ENCODE measurements at places on chromosomes 12 and 14. TPM values are rescaled to one million over a fixed set of nuclear protein-coding genes. Genes with fewer than 3 reads are reported as not detected.

The GZMB gene
- not detected for total RNA-seq

The ERP29 gene
- total RNA-seq, result 134 TPM

The MDGA2 gene
- not detected for total RNA-seq

The NGB gene
- not detected for total RNA-seq

The PRICKLE1 gene
- total RNA-seq, result 1.1 TPM

The TEX52 gene
- not detected for total RNA-seq

The LRP1-AS gene
- not detected for total RNA-seq

The TAS2R20 gene
- total RNA-seq, result not detected

All from A549 treated with CpdA at 1 μM for 4 hours (cell line).